SK-N-DZ (cell line): ENCODE measurements at places on chromosomes 3 and 15.

GRCh38 chr3:127065561-127066290, 82.8 kb downstream of the PLXNA1 start:
- no peak for DNase-seq

DNA sequence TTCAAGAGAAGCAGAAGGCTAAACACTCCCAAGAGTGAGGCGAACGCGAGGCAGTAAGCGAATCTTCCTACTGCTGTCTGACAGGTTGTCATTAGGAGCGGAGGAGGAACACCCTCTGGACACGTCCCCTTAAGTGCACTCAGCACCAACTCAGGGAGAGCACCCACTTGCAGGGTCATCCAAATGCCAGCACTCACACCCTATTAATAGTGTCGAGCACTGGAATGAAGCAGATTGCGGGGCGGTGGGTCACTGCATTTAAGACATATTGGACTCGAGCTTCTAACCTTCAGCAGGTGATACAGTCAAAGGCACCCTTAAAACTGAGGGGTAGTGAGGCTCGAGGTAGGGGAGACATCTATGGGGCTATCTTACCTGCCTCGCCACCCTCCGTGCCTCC, 28.7 kb downstream of the SH3BP5 start:
- DNase-seq = no peak

- no peak for DNase-seq
Observed at GRCh38 chr3:81544385-81544784, 217.1 kb downstream of the GBE1 start.

DNA sequence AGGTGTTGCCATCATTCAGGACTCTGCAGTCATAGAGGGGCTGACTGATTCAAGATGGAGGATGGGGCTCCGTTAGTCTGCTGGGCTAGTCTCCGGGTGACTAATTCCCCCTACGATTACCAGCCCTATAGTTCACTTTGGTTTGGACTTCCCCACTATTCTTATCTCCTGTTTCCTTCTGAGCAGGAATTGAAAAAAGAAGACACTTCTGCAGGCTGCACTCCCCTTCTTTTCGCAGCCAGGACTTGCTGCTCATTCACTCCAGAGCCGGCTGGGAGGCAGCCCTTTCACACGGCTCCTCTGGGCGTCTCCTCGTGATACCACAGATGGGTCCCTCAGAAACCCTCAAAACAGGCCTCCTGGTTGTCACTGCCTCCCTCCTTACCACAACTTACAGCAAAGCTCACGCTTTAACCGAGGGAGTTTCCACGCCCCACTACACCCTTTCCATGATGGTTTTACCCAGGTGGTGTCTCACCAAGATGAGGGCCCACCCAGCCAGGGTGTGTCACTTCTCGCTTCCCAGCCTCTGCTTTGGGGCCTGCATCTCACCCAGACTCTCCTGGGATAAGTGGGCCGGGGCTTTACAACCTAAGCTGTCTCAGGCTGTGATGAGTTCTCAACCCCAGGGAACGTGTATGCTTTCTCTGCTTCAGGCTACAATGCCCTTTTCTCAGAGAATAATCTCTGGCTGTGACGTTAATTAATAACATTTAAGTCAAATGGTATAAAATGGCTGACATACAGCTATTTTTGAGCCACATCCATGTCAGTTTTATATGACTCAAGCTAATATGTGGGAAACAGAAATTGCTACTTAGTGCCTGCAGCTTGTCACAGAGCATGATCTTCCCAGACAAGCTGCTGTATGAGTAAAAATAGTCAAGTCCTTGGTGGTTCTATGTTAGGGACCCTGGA, 11.9 kb downstream of the CX3CR1 start:
- DNase-seq = no peak

DNA sequence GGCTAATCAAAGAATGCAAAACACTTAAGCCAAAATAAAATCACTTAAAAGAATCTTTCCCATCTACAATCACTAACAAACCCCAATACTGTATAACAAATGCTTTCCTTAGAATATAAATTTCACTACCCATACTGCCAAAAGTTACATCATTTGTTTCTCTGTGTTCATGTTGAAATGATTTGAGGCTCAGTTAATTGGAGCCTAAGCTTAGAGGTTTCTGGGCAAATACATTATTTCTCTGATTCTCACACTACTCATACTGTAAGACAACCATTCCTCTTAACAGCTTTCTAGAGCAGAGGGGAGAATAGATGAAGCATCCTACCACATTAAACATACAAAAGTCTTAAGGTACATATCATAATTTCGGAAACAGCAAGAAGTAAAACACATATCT, 2.1 kb downstream of the RIOX2 start:
- DNase-seq = no peak

- DNase-seq = no peak
Observed at GRCh38 chr3:46221391-46221790, 13.3 kb upstream of the CCR1 start.
